ENCODE measurements at places on chromosomes 5 and 9.

- DNase-seq: no peak
These were observed 481.2 kb downstream of the ACTL7B start for GRCh38 chr9:108374626-108375025.

GRCh38 chr9:10272830-10273229, 340.0 kb downstream of the PTPRD start:
- no peak for DNase-seq

DNA sequence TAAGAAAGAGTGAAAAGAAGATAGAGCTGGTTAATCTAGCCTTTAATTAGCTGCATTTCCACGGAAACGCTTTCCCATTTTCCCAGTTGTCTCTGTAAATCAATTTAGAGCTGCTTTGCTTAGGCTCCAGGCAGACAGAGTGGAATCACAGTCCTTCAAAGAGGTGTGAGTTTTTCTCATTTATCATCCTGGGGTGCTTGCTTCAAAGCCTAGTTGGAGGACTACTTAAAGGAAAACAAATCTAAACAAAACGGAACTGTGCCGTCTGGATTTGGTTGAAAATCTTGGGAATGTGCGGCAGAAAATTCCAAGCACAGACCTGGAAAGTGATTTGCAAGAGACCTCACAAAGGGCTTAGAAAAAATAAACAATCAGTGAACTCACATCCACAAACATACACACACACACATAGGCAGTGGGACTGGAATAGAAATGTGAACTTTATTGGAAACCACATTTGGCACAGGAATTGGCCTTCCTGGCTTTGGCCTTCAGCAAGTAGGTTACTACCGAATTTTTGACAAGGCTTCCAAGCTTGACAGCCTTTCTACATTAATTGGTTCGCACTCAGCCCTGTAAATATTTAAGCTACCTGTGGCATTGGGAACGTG, 235.2 kb upstream of the SLC24A2 start:
- no peak for DNase-seq

GRCh38 chr5:140133514-140134167, 7.9 kb downstream of the IGIP start:
- DNase-seq: no peak

- no peak for DNase-seq
These were observed 517 bp downstream of the KCNN2 start for GRCh38 chr5:114362197-114362976.

DNA sequence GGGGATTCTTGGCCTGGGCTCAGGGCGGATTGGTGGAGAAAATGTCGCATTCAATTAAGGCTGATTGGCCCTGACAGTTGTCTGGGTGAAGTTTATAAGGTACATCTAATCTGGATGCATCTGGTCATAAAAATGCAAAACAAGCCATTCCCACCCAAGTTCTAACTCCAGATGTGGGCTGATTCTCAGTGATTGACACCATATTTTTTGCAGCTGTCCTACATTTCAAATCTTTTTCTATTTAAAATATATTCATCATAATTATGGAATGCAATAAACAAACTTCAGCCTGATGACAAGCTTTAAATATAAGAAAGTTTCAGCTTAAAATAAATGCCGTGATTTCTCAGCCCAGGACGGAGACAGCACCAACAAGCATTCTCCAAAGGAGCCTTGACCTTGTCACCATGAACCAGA, 146.4 kb upstream of the SMIM23 start:
- DNase-seq: no peak

DNA sequence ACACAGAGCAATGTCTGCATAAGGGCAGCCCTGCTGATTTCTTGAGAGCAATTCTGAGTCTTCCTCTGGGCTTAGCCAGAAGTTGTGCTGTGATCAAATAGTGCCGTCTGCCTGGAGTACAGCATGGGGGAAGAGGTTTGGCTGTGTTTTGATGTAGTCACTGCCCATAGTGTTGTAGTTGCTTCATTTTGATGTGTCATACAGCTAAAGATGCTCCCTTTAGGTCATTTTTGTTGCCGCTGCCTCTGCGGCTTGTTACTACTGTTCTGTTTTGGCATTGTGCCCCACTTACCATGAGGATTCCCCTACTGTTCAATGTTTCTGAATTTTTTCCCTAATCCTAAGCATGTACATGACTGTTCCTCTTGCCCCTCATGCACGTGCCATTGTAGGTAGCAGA, 23.0 kb downstream of the SLC36A1 start:
- DNase-seq: no peak

DNA sequence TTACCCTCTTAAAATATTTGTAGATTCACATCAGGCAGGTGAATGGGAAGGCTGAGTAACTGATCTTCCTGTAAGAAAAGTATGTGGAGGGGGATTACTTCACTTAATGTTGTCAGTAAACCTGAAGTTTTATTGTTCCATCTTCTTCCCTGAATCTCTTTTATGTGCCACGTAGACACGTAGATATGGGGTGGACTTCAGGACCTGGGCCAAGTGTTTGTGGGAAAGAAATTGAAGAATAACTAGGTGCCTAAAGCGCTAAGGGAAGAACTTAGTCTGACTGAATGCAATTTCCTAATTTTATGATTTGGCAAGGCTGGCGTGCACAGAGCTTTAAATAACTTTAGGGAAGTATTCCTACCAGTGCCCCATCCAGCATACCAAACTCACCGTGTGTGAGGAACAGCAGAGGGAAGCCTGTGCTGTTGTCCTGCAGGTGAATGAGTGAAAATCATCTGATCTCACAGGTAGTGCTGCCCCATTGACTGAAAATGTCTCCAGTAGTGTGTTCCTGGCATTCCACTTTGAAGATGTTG, 323.4 kb downstream of the KDM4C start:
- no peak for DNase-seq

Data from Jurkat, Clone E6-1 (cell line).